Mesothelial cell of epicardium (in vitro differentiated cells): ENCODE measurements at places on chromosomes 5 and 9. TPM values are rescaled to one million over a fixed set of nuclear protein-coding genes. Genes with fewer than 3 reads are reported as not detected.

Gene EQTN
- total RNA-seq, result 0.71 to 1.4 TPM (median 1.2 TPM) in 3 replicates

Gene ARID3C
- 0.42 to 0.80 TPM in 2 of 3 replicates, not detected in the other for total RNA-seq

Gene IQGAP2
- 13.9 to 16.0 TPM (median 15.2 TPM) in 3 replicates for total RNA-seq

Gene OR1J2
- total RNA-seq, result not detected in 3 replicates

Gene RNF183
- 0.16 to 0.53 TPM (median 0.29 TPM) in 3 replicates for total RNA-seq

Gene IFNA5
- not detected in 3 replicates for total RNA-seq

GRCh38 chr5:176543428-176544182 is 5.5 kb upstream of the CDHR2 start:
- DNase-seq, result no peak

- DNase-seq, result no peak
These were observed 215.6 kb downstream of the EFNA5 start for GRCh38 chr5:107455111-107455544.

GRCh38 chr5:45094876-45095440 is 286.2 kb downstream of the MRPS30 start:
- DNase-seq, result no peak

DNA sequence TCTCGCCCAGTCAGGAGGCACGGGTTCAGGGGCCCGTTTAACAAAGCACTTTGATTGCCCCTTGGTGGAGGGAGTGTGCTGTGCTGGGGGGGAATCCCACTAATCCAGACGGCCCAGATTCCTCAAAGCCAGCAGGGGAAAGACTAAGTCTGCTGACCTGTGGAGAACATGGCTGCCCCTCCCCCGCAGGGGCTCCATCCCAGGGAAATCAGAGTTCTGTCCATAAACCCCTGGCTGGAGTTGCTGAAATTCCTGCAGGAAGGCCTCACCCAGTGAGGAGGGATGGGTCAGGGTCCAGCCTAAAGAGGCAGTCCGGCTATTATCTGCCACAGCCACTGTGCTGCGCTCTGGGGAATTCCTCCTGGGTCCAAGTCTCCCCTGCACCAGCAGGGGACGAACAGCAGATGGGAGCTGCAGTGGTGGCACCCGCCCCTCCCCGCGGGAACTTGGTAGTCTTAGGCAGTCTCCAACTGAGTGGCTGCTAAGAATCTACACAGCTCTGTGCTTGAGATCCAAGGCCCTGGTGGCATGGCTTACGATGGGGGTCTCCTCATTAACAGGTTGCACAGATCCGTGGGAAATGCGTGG is 174.0 kb upstream of the DAB2 start:
- no peak for DNase-seq

- DNase-seq, result no peak
These were observed 50.9 kb upstream of the RXRA start for GRCh38 chr9:134275375-134275774.

GRCh38 chr9:130026583-130027340 is 16.2 kb downstream of the FNBP1 start:
- DNase-seq, result no peak

GRCh38 chr9:13816837-13817236 is 497.1 kb downstream of the NFIB start:
- DNase-seq, result no peak

DNA sequence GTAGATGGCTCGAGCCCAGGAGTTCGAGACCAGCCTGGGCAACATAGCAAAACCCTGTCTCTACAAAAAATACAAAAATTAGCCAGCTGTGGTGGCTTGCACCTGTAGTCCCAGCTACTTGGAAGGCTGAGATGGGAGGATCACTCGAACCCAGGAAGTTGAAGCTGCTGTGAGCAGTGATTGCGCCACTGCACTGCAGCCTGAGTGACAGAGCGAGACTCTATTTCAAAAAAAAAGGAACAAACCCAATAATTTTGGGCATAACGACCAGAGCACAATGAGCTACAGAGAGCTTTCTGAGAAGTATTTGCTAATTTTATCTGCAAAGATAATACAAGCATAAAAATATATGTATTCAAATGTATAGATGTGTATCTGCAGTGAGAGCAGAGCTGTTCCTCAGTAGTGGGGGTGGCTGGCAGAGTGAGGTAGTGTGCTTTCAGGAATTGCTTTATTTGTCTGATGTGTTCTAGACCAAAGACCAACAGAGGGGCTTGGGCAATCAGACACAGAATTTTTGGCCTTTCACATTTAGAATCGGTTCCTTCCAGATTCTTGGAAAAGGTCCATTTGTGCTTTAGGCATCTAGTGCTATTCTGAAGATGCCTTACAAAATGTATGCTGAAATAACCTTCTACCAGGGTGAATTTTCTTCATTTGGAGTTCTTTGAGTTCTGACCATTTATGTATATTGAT is 5.2 kb downstream of the DOCK8 start:
- DNase-seq, result no peak

GRCh38 chr9:122128007-122128968 is 31.3 kb downstream of the NDUFA8 start:
- DNase-seq, result no peak

DNA sequence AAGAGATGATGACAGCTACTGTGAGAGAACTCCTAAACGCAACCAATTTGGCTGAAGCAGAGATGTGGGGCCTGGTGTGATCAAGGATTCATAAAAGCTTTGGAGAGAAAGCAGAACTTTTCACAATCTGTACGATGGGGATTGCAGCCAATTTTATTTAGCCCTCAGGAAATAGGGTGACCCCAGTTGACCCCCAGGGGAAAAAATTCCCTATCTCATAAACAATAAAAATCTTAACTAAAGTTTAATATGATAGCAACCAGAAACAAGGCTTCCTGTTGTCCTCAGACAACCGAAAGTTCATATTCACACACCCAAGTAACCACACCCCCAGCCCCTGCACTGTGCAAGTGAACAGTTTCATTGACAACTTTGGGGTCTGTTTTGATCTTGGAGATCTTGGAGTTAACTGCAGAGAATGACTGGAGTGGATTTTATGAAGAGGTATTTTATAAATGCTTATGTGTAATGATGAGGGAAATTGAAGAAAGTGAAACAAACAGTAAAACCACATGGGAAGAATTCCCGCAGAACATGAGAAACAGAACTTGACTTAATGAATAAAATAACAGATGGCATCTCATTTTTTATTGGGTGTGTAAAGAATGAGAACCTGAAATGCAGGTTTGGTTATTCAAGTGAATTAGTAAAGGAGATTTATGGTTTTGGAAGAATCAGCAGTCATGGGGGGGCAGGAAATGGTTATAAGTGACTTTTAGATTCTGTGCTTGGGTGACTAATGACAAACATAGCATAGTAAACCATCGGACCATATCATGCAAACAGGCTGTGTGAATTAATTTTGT is 94.5 kb downstream of the PDE4D start:
- DNase-seq, result no peak

- DNase-seq, result no peak
These were observed 122.0 kb downstream of the WDR70 start for GRCh38 chr5:37501152-37501551.

- no peak for DNase-seq
These were observed 11.4 kb upstream of the GRIN1 start for GRCh38 chr9:137127301-137128157.

DNA sequence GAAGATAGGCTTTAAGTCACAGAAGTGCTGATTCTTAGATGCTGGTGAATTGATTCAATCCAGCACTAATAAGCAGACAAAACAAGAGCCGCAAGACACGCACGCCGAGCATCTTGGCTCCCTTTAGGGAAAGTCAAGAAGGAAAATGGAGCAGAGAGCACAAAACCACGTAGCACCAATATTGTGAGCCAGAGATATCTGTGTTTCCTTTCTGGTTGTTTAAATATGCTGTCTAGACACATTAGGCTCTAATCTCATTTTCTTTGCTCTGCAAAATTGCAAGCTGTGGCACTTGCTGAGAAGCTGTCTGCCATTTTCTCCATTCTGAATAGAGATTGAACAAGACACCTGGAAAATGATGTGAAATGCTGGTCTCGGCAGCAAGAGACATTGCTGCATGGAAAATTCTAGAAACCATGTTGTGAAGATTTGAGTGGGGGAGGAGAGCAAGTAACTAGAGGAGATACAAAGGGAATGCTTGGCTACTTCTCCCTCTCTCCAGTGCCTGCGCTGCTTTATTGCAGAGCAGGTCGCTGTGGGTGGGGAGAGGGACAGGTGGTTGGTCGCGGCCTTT is 336.3 kb downstream of the MED10 start:
- DNase-seq, result no peak

- DNase-seq, result no peak
These were observed 2.1 kb downstream of the SOHLH1 start for GRCh38 chr9:135697226-135697625.
